ENCODE measurements at places on chromosomes 11 and 22. TPM values are rescaled to one million over a fixed set of nuclear protein-coding genes. Genes with fewer than 3 reads are reported as not detected.

Gene TUB
- total RNA-seq = 0.12 TPM

GRCh38 chr11:24356501-24356900 lies 140.4 kb upstream of the LUZP2 start:
- H3K4me1 ChIP-seq = no peaks in the 10 kb centered on the region
- no peak overlapping the region for H3K27ac ChIP-seq

- peaks cover 5% of the 10 kb centered on the region for H3K27me3 ChIP-seq
- H3K4me3 ChIP-seq = no peak overlapping the region
- H3K27ac ChIP-seq = no peak overlapping the region
- H3K36me3 ChIP-seq = no peaks in the 10 kb centered on the region
- peaks cover 12% of the 10 kb centered on the region for H3K4me1 ChIP-seq
- DNase-seq = no peak
These were observed 10.3 kb downstream of the SRSF8 start for GRCh38 chr11:95076981-95077380.

Gene ARHGAP8
- 0.30 TPM for total RNA-seq

DNA sequence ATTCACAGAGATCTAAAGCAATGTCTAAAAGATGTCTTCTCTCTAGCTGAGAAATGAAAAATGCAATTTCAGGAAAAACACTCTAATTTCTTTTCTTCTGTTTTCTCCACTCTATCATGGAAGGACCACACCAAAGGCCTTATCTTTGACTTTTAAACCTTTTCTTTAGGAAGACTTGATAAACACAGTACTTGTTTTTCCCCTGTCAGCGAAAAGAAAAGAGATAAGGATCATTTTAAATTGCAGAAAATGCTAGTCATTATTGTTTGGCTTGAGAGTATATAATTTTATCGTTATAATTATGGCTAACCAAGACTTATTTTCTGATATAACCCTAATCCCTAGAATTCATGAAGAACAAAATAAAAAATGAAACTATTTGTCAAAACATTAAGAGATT lies 462.4 kb upstream of the API5 start:
- H3K36me3 ChIP-seq = no peaks in the 10 kb centered on the region
- H3K27ac ChIP-seq = no peak overlapping the region
- no peaks in the 10 kb centered on the region for H3K27me3 ChIP-seq
- DNase-seq = no peak
- H3K4me3 ChIP-seq = no peak overlapping the region

GRCh38 chr11:42390116-42390515 lies 921.7 kb upstream of the API5 start:
- DNase-seq = no peak
- H3K36me3 ChIP-seq = no peaks in the 10 kb centered on the region
- H3K27ac ChIP-seq = no peak overlapping the region
- no peaks in the 10 kb centered on the region for H3K4me1 ChIP-seq
- H3K4me3 ChIP-seq = no peak overlapping the region

Gene MRGPRX3
- not detected for total RNA-seq

- H3K27me3 ChIP-seq = no peaks in the 10 kb centered on the region
- no peak overlapping the region for H3K4me3 ChIP-seq
- H3K36me3 ChIP-seq = no peaks in the 10 kb centered on the region
- no peak for DNase-seq
- peaks cover 17% of the 10 kb centered on the region for H3K4me1 ChIP-seq
These were observed 10.7 kb upstream of the SERPING1 start for GRCh38 chr11:57586711-57587245.

GRCh38 chr11:70623906-70624597 lies 225.7 kb downstream of the CTTN start:
- DNase-seq = no peak
- H3K27me3 ChIP-seq = no peaks in the 10 kb centered on the region
- H3K4me1 ChIP-seq = peaks cover 2% of the 10 kb centered on the region

DNA sequence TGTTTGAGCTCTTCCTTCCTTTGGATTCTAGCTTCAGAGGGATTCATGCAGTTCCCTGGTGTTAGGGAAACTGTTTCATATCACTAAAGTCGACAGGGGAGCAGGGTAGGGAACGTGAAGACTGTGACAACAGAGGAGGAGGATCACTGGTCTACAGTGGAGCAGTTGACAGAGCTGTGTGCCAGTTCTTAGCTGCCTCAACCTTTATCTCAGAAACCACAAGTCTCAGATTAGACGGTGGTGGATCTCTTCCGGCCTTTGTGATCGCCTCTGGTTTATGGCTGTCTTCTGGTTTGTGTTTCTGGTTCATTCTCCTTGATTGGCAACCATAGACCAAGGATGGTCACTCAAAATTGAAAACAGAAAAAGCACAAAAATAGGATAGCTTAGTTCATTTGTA lies 538.9 kb upstream of the API5 start:
- no peak overlapping the region for H3K4me3 ChIP-seq
- no peaks in the 10 kb centered on the region for H3K4me1 ChIP-seq
- no peak for DNase-seq
- H3K36me3 ChIP-seq = no peaks in the 10 kb centered on the region
- H3K27me3 ChIP-seq = no peaks in the 10 kb centered on the region

Gene OR56A1
- total RNA-seq = not detected

DNA sequence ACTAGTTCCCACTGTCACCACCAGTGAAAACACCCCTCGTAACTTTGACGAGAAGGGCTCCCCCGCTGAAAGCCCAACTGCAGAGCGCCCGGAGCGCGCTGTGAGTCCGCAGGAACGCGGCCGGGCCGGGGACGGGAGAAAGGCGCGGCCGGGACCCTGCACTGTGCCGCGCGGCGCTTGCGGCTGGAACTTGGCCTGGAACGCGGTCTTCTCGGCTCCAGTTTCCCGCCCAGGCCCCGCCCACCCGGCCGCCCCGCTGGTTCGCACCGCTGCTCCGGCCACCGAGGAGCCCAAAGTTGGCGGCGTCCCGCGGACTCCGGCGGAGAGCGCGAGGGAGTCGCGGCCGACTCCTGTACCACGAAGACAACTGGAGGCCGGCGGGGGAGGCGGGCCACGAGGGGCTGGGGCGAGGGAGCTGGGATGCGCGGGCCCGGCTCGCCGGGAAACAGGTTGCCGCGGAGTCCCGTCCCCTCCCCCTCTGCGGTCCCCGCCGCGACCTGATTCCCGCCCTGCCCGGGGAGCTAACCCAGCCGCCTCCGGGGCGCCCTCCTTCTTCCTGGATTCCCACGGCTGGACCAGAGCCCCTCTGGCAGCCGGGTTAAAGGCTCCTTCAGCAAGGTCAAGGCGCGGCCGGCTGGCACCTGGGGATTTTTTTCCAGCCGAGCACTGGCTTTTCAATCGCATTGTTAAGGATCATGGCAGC lies 3.4 kb downstream of the TENM4 start:
- DNase-seq = no peak
- peak overlapping the region; percentile 50 for H3K27ac ChIP-seq
- peaks cover 8% of the 10 kb centered on the region for H3K4me1 ChIP-seq
- H3K4me3 ChIP-seq = no peak overlapping the region

GRCh38 chr22:37985050-37985585 lies 763 bp upstream of the SOX10 start:
- no peaks in the 10 kb centered on the region for H3K36me3 ChIP-seq
- H3K27ac ChIP-seq = no peak overlapping the region
- no peaks in the 10 kb centered on the region for H3K4me1 ChIP-seq
- H3K4me3 ChIP-seq = no peak overlapping the region

DNA sequence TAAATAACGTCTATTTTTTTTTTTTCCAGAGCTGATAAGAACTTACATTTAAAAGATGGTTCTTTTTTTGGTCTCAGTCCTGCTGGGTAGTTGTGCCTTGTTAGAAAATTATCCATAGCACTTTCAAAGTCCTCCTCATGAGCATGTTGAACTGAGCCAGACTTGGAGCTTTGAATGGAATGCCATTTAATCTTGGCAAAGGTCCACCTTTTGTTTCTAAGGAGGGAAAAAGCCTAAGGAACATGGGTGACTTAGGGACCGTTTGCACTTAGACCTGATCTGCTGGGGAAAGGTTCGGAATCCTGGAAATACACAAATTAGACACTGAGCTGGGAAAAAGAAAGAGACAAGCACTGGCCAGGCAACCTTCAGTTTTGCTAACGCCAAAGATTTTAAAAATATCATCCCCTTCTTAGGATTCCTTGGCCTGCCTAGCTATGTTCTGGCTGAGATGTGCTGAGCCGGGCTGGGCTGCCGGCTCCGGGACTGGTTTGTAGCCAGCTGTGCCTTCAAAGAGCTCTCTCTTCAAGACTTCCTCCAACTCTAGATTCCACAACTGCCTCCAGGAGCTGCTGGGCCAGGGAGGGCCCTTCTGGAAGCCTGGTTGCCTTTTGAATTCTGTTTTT lies 67.4 kb downstream of the ENDOD1 start:
- H3K27ac ChIP-seq = no peak overlapping the region
- H3K4me3 ChIP-seq = no peak overlapping the region
- DNase-seq = no peak
- no peaks in the 10 kb centered on the region for H3K27me3 ChIP-seq

Gene UBQLN3
- total RNA-seq = not detected
